SK-N-SH (cell line): ENCODE measurements at places on chromosomes 7 and 10. TPM values are rescaled to one million over a fixed set of nuclear protein-coding genes. Genes with fewer than 3 reads are reported as not detected.

- DNase-seq: no peak
Observed at GRCh38 chr10:122288917-122289316, 17.8 kb downstream of the BTBD16 start.

DNA sequence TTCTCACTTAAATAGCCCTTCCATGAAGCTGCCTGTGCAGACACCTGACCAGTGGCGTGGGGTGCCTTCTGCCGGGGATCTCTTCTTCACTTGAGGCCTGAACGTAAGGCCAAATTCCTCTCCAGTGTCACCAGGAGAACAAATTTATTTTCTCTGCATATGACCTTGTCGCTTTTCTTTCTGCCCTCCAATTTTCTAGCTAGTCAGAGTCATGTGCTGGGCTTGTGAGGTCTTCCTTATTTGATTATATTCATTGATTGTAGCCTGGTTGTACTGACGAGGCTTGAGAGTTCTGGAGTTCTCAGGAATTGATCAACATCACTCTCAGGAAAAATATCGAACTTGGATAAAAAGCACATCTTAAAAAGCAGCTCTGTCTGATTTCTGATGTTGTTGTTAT is 255.7 kb downstream of the BUB3 start:
- no peak for DNase-seq

GRCh38 chr10:104435822-104436221 is 82.2 kb downstream of the CFAP58 start:
- DNase-seq: peak; percentile 66

DNA sequence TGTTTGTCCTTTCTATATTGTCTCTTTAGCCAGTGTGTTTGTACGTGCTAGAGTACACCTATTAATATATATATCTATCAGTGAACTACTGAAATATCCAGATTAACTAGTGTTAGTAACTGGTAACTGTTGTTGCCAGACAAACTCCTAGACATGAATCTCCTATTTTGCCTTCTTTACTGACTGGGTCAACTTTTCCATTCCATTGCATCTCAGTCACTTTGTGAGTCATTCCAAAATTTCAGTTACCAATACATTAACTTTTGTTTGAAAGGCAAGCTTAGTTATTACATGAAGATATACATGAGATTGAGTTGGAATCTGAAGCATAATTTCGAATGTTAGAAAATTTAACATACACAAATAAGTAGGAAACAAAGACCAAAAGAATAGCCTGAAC is 51.4 kb downstream of the BTAF1 start:
- no peak for DNase-seq

DNA sequence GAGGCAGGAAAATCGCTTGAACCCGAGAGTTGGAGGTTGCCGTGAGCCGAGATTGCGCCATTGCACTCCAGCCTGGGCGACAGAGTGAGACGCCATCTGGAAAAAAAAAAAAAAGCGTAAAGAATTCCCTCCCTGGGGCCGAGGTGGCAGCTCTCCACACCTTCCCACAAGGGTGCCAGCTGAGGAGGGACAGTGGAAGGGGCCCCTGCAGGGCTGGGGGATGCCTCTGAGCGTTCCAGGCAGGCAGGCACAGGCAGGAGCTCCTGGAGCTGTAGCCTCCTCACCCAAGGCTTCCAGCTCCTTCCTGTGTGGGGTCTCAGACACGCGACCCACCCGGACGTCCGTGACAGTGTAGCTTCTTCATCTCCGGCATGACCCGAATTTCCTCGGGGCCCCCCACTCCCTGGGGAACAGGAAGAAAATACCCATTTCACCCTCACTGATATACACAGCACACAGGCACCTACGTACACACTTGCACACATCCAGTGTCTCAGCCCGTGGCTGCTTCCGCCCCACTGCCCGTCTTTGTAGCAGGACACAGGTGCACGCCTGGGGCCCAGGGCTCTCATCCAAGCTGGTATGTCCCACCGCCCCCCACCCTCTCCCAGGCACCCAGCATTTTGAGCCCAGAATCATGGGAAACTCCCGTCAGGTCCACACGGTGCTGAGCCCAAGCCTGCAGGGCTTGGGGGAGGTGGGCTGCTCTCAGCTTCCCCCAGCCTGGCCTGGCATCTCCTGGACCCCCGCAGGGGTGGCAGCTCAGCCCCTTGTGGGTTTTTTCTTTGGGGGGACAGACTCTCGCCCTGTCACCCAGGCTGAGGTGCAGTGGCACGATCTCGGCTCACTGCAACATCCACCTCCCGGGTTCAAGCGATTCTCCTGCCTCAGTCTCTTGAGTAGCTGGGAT is 25.7 kb downstream of the GRIFIN start:
- peak; percentile 41 for DNase-seq

DNA sequence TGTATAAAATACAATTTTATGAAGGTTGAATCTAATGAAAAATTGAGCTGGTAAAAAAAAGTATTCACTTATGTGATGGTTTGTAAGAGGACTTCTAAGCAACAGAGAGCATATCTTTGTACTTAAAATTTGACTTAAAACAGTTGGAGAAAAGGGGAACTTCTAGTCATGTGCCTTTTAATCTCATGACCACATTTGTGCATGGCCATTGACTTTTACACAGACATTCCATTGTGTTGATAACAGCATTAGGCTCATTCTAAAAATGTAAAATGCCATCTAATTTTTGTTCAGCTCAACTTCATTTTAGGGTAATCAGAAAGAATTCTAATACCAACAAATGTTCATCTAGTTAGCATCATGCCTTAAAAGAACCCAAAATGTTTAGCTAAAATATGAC is 119.9 kb downstream of the HPSE2 start:
- DNase-seq: no peak

DNA sequence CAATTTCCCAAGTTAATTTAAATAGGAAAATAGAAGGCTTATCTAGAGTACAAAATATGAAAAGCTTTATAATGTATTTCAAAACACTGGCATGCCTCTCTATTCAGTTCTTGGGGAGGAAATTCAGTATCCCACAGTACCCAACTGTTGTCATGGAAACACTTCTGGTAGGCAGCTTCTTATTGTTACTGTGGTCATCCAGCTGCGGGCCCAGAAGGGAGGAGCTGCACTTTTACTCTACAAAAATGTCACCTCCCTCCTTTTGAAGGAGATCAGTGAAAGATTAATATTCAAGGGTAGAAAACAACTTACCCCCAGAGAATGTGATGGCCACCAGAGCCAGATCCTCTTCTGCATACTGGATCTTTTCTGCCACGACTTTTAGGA is 202.8 kb downstream of the RAPGEF5 start:
- DNase-seq: peak; percentile 26

- no peak for DNase-seq
Observed at GRCh38 chr7:125253452-125254190, 324.0 kb upstream of the POT1 start.

GRCh38 chr10:75108684-75109458 is 2.6 kb upstream of the SAMD8 start:
- DNase-seq: peak; percentile 83

DNA sequence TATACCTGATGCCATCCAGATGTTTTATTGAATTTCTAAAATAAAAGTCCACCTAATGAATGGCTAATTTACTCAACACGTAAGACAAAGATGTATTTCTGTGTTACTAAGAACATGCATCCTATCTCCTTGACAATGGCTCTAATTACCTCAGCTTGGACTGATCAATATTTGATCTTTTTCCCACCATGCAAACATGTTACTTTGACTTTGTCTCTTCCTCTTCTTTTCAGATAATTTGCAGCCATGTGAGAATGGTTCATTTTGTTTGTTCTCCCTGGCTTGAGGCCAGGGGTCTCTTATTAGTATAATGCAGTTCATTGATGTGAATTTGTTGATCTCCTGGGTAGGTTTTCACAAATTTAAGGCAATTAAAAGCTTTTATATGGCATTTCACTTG is 302.1 kb downstream of the ADK start:
- no peak for DNase-seq

DNA sequence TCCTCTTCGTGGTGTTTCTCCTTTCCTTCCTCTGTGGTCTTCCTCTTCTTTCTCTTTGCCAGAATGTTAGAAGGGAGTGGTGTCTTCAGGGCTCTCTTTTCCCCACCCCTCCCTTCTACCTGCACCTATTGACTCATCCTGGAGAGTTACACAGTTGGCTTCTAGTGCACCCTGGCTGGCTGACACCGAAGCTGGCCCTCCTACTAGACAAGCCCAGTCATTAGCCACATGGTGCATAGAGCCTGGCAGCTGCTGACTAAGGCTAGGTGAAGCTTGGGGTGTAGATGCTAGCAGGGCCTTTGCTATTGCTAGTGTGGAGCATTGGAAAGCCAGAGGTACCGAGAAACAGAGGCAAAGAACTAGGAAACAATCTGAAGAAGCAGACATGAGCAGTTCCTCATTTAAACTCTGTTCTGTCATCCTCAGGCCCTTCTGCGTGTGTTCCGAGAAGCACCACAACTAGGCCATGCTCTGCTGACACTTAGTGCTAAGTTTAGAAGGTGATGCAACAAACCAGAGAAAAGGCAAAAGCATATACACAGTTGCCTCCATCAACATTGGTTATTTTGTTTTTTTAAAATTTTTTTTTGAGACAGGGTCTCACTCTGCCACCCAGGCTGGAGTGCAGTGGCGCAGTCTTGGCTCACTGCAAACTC is 213.9 kb downstream of the BAMBI start:
- DNase-seq: no peak

GRCh38 chr10:8350250-8350967 is 295.9 kb downstream of the GATA3 start:
- no peak for DNase-seq

DNA sequence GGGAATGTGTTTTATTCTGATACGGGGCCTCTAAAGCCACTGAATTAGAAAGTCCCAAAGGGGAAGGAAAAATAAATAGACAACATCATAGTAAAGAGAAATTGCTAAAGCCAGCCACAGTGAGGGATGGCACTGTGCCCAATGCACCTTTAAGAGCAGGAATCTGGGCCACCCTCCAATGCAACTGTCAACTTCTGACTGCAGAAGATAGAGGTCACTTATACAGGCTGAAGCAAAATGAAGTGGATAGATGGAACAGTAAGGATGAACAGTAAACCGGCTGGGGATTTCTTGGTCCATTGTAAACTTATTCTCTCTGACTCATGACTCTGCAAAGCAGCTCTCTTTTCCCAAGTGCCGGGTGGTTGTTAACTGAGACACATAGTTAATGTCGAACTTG is 54.0 kb upstream of the KCNIP2 start:
- peak; percentile 8 for DNase-seq

- no peak for DNase-seq
Observed at GRCh38 chr7:45990276-45990675, 69.2 kb upstream of the IGFBP3 start.

DNA sequence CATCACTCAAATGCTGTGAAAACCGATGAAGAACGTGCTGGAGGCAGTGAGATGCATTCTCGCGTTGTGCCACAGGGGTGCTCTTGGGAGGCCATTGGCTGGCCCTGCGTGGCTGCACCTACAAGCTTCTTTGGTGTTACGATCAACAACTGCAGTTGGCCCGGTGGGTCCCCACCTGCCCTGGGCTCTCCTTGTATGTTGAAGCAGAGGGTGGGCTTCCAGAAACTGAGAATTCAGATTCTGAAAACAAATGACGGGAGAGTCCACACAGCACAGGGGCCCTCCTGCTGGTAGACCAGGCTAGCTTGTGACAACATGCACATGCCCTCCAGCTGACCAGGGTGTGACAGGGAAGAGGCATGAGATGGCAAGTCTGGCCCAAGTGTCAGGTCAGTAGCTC is 23.7 kb upstream of the DDC start:
- no peak for DNase-seq

DNA sequence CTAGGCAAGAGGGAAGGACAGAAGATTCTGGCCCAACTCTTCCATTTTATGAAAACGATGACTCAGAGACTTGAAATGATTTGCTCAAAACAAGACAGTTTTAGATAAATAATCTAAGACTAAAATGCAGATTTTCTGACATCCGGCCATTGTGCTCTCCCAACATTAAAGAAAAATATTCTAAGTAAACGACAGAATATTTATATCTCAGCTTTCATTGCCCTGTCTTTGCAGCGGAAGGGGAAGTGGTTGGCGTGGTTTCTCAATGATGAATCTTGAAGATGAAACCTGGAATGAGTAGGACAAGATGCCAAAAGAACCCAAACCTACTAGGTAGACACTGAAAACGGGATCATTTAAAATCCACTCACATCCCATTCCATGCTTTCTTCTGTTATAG is 28.9 kb upstream of the NPY start:
- DNase-seq: no peak

DNA sequence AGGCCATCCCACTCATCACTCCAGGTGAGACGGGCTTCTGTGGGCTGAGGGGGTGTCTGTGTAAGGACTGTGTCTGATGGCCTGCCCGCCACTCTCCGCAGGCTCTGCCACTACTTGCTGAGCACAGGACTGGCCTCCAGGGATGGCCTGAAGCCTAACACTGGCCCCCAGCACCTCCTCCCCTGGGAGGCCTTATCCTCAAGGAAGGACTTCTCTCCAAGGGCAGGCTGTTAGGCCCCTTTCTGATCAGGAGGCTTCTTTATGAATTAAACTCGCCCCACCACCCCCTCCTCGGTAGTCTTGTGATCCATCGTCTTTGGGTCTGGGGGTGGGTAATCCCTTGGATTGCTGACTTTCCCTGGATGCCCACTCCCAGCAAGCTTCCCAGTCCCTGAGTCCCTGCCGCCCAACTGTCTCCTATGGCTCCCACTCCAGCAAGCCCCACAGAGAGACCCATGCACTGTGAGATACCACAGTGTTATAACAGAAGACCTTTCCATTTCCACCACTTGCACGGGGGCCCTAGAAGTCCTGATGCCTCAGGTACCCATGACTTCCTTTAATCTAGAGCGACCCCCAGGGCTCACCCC is 4.7 kb downstream of the FXYD4 start:
- no peak for DNase-seq

DNA sequence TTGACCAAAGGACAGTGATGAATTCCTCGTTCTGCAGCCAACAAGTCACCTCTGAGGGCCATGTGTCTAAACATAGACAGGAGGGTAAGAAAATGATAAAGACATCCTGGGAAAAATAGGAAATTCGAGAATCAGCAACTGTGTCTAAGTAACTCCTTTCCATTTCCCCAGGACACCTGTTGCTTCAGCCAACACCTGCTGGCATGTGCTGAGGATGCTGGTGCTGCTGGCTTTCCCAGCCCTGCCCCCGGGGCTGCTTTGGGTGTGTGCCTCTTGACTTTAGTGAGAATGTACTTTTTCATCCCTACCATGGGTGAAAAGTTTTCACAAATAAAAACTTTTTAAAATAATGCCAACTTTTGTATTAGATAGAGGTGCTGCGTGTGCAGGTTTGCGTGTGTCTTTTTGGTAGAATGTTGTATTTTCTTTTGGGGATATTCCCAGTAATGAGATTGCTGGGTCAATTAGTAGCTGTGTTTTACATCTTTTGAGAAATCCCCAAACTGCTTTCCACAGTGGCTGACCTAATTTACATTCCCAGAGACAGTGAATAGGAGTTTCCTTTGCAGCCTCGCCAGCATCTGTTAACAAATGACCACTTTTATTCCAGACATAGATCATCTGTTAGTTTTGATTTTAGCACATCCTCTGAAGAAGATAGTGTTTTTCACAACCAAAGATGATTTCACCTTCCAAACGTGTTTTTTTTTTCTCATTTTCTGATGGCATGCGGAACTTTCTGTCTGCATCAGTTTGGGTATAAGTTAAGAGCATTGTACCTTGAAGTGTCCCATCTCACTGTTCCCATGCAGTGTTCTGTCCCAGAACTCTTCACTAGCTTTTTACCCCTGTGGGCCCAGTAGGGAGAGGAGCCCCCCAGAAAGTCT is 104.2 kb upstream of the ACBD5 start:
- DNase-seq: no peak

The DLX5 gene
- 0.06 TPM in 1 of 2 replicates, not detected in the other for polyA plus RNA-seq

The LIPM gene
- polyA plus RNA-seq: not detected in 2 replicates

The GARIN1A gene
- polyA plus RNA-seq: 1.2 TPM in 2 replicates
